ENCODE measurements at places on chromosomes 3 and 15.

GRCh38 chr3:132255041-132255745 lies 62.0 kb upstream of the ACP3 start:
- DNase-seq: no peak

GRCh38 chr15:52682781-52683180 lies 3.6 kb upstream of the ATOSA start:
- DNase-seq: no peak

DNA sequence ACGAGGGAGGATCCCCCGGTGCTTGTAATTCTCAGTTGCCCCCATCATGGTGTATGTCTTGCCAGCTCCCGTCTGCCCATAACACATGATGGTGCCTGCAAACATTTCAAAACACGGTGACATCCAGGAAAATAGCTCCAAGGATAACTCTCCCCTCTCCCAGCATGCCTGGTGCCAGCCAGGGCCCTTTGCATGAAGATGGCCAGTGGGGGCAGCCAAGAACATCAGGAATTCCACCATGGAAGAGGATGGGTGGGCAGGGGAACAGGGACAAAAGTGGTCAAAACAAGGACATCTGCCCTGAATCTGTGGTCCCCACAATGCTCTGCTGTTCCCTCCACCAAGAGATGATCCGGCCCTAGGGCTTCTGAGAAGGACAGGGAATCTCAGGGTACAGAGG lies 9.0 kb downstream of the KIF9 start:
- no peak for DNase-seq

- no peak for DNase-seq
Observed at GRCh38 chr3:59809710-59810444, 760.1 kb upstream of the CFAP20DC start.

- DNase-seq: no peak
Observed at GRCh38 chr3:113867506-113867905, 28.9 kb downstream of the GRAMD1C start.

DNA sequence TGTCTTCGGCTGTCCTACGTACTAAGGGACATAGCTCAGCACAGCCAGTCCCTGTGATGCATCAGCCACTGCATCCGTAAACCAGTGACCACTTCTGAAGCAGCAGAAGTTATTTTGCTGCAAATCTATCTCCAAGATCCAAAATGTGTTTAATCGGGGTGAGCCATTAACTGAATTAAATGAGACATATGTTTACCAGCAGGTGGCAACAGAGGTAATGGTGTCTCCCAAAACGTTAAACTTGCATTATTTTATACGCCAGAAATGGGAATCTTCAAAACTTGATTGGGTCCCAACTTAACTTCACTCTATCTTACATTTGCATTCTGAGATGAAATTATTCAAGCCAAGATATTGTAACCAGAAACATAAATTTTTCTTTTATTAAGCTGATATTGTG lies 75.3 kb upstream of the BOC start:
- no peak for DNase-seq

- no peak for DNase-seq
Observed at GRCh38 chr15:43873651-43874050, 46.8 kb downstream of the WDR76 start.

DNA sequence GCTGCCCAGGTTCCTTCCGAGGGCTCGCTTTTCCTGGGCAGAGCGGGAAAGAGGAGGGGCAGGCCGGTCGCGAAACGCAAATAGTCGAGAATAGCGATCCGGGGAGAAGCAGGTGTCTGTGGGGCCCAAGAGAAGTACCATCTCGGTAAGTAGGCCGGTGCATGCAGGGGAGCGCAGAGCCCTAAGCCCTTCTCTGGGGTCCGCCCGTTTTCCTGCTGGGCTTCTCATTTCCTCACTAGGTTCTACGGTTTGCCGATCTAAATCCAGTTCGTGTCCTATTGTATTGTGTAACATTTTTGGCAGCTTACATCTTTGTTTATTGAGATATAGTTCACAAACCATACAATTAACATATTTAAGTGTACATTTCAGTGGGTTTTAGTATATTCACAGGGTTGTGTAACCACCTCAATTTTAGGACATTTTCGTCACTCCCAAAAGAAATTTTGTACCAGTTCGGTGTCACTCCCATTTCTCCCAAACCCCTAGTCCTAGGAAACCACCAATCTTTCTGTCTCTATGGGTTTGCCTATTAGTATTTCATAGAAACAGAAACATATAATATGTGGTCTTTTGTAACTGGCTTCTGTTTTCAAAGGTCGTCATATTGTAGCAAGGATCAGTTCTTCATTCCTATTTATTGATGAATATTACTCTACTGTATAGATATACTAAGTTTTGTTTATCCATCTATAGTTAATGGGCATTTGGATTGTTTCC lies 6.8 kb upstream of the TRIM69 start:
- no peak for DNase-seq

GRCh38 chr3:152319256-152319655 lies 50.5 kb downstream of the MBNL1 start:
- no peak for DNase-seq

Measured in stimulated activated CD4-positive, alpha-beta T cell treated with anti-CD3 and anti-CD28 coated beads, Interleukin-1b, Interleukin-23, amount 100 ng/mL, for 24 hours (primary cell).